ENCODE measurements at places on chromosomes 1 and 21.

DNA sequence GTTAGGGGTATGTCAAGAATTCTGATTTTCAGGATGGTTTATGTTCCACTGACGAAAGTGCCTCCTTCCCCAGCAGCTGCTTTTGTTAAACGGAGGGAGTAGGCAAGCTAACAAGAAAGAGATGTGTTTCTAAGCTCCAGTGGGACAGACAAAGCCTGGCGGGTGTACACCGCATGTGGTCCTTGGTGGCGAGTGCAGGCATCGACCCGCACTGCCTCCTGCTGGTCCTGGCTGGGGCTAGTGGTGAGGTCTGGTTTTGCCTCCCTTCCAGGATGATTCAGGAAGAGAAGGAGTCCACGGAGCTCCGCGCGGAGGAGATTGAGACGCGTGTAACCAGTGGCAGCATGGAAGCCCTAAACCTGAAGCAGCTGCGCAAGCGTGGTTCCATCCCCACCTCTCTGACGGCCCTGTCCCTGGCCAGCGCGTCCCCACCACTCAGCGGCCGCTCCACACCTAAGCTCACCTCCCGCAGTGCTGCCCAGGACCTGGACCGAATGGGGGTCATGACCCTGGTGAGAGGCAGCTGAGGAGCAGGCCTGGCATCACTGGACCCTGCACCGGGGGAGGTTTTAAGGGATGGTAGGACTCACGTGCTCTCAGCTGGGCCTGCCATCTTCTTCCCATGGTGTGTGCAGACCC, 29.0 kb downstream of the PPFIA4 start:
- ATAC-seq, result no peak

DNA sequence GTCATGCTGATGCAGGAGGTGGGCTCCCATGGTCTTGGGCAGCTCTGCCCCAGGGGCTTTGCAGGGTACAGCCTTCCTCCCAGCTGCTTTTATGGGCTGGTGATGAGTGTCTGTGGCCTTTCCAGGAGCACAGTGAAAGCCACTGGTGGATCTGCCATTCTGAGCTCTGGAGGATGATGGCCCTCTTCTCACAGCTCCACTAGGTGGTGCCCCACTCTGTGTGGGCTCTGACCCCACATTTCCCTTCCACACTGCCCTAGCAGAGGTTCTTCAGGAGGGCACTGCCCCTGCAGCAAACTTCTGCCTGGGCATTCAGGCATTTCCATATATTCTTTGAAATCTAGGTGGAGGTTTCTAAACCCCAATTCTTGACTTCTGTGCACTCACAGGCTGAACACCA, 1188.6 kb downstream of the MRPL39 start:
- no peak for ATAC-seq

GRCh38 chr1:198890214-198890930, 251.5 kb downstream of the PTPRC start:
- no peak for ATAC-seq

GRCh38 chr1:25140073-25140797, 92.1 kb downstream of the SYF2 start:
- ATAC-seq, result peak; percentile 64

DNA sequence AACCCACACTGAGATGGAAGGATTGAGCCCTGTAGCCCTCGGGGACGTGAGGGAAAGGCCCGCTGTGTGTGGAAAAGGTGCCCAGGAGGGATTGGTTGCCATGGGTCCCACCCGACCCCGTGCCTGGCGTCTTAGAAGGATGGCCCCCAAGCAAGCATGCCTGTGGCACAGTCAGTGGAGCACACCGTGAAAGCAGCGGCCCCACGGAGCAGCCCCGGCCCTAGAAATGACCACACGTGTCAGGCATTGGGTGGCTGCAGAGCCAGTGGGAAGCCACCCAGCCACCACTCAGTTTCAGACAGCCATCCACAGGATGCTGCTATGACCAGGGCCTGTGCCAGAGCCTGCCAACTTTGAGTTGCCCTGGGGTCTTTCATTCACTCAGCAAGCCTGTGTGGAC, 13.3 kb upstream of the EPHA8 start:
- no peak for ATAC-seq

DNA sequence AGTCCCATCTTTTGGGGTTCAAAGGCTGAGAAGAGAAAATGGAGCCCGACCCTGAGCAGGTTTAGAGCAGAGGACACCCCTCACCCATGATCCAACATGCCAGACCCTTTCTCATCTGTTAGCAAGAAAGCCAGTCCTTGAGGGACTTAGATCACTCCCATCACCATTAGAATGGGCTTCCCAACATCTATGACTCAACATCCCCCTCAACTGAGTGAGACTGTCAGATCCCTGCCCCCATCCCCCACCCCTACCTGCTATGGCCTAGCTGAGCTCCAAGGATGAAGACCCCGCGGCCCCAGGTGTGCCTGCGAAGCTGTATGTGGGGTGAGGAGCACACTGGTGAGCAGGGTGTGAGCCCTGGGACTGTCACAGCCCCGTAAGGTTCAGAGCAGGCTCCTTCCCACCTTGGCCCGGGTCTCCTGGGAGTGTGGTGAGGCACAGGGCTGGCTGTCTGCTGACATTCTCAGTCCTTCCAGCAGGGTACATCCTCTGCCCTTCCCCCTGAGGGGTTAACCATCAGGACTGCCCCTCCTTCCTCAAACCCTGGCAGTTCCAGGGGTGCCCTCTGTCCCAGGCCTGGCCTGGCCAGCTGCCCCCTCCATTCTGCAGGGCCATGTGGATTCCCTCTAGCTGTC, 21.4 kb upstream of the BLACAT1 start:
- no peak for ATAC-seq

GRCh38 chr21:46392921-46393320, 65.8 kb upstream of the DIP2A start:
- ATAC-seq, result no peak

DNA sequence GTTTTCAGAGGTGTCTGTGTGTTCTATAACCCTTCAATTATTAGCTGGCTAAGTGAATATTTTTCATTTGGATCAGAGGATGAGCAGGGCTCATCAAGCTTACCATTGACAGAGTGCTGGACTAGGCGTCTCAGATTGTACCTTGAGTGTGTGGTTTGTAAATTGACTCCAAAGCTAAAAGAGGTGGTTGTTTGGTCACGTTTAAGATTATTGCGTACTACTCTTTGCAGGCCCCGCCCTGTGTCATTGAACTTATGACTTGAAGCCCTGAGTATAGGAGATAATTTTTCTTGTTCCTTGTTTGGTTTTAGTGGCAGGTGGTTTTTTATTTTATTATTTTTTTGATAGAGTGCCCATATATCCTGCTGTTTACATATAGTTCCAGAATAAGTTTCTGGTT, 17.7 kb downstream of the MRPS6 start:
- no peak for ATAC-seq

DNA sequence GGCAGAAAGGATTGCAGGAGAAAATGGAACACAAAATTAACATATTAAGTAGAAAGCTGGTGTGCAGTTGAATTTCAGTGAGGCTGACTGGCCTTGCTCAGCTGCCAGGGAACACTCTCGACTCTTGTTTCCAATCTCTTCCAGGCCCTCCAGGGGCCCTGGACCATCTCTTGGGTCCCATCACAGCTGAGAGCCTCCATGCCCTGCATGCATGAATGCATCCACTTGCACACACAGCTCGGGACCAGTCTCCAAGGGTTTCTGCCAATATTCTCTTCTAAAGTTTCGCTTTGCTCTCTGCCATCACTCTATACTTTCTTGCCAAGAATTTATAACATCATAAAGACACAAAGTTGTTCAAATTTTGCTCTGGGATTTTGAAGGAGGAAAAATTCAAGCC, 200.3 kb downstream of the DSCAM start:
- ATAC-seq, result no peak

DNA sequence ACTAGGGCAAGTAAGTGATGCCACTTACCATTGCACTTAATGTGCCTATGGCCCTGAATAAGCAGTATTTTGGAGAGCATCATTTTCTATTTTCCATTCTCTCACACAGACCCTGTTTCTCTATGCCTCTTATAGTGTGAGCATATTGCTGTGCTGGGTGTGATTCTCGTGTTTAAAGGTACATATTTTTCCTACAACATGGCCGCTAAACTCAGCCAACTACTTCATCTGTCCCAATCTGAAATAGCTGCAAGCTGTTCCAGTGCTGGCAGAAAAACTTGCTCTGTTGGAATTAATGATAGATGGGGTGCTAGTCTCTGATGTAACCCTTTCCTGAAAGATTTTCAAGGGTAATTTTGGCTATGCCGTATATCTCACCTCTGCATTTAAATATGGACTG, 97.5 kb downstream of the ZNF326 start:
- no peak for ATAC-seq

GRCh38 chr1:18927654-18928272, 25.4 kb upstream of the ALDH4A1 start:
- peak; percentile 45 for ATAC-seq

DNA sequence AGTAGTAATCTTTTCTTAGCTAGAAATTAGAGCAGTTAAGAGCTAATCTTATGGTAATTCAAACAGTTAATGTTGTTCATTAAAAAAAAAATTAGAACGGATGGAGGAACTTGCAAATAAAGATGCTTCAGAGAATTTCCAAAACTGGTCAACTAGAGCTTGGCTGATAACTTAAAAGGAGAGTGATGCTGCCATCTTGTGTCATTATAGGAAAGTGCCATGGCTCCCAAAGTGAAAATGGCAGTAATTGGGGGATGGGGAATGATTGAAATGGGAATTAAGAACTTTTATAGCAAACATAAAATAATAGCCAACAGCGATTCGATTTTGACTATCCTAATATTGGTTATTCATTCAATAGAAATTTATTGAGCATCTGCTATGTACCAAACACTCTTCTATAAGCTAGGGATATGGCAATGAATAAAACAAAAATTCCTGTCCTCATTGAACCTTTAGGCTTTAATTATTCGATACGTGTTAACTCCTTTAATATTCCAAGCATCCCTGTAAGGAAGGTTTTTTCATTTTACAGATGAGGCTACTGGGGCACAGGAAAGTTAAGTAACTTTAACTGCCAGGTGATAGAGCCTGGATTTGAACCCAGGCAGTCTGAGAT, 5.7 kb upstream of the PLPP3 start:
- ATAC-seq, result no peak

DNA sequence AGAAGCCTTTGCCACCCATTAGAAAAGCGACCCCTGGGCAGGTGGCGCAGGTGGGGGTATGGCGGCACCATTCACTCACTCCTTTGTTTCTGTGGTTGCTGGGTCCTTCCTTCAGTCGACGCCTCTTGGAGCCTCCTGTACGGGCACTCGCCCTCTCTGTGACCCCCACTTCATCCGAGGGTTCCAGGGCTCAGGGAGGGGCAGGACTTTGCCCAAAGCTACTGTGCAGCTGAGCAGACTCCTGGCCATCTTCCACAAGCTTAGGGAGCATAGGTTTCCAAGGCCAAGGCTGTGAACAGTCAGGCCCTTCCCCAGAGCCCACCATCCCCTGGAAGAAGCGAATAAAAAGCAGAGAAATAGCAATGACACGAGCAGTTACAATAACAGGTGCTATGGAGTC, 190.7 kb upstream of the ARHGEF16 start:
- no peak for ATAC-seq

All from activated CD4-positive, CD25-positive, alpha-beta regulatory T cell treated with anti-CD3 and anti-CD28 coated beads, Interleukin-2, amount 50 U/mL, for 24 hours (primary cell).